T-helper 17 cell (primary cell): ENCODE measurements at places on chromosomes 11 and 22.

GRCh38 chr11:75031224-75031753 is 42.6 kb downstream of the NEU3 start:
- no peak for DNase-seq

GRCh38 chr11:129698212-129698611 is 117.4 kb upstream of the TMEM45B start:
- DNase-seq: no peak

GRCh38 chr11:9862981-9863380 is 199.1 kb downstream of the SWAP70 start:
- no peak for DNase-seq

DNA sequence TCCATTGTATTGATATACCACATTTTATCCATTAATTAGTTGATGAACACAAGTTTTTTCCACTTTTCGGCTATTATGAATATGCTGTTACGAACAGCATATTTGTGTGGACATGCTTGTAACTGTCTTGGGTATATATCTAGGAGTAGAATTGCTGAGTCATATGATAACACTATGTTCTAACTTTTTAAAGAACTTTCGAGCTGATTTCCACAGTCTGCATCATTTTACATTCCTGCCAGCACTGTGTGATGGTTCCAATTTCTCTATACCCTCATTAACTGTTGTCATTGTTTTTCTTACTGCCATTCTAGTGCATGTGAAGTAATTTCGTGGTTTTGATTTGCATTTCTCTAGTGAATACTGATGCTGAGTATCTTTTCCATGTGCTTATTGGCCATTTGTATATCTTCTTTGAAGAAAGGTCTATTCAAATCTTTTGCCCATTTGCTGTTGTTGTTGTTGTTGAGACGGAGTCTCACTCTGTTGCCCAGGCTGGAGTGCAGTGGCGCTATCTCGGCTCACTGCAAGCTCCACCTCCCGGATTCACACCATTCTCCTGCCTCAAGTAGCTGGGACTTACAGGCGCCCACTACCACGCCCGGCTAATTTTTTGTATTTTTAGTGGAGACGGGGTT is 7.4 kb upstream of the RCE1 start:
- DNase-seq: no peak

DNA sequence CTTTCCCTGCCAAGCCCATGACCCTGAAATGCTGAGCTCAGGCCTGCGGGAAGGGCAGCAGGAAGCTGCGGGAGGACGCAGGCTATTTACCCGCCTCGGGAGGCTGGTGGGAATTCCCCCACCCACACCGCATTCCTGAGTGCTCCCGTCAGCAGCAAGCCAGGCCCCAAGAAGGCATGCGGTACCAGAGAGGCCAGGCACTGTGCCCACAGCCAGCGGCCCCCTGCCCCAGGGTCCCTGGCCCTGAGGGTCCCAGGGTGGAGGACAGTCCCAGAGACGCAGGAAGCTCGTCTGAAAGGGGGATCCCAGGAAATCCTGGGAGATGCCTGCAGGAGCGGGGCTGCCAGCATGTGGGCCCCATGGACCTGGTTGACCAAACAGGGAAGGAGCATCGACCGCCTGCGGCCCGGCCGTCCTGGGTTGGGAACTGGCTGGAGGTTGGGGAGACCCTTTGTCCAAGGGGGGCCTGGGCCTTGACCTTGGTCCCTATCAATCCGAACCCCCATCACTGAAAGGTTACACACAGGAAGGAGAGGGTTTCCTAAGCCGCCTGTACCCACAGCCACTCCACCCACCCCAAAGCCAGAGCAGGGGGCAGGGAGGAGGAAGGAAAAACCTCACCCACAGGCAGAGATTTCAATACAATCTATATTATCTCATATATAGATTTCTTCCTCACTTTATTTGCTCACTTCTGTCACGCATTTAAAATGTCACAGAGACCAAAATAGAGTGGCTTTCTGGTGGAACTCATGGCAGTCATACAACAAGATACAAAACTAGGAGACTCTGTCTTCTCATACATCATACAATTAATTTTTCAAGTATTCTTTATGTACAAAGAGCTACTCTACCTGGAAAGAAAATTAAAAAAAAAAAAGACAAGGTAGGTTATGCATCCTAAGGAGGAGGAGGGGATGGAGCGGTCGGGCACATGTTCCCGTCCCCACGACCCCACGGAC is 17.1 kb downstream of the MAFF start:
- peak; percentile 57 for DNase-seq

DNA sequence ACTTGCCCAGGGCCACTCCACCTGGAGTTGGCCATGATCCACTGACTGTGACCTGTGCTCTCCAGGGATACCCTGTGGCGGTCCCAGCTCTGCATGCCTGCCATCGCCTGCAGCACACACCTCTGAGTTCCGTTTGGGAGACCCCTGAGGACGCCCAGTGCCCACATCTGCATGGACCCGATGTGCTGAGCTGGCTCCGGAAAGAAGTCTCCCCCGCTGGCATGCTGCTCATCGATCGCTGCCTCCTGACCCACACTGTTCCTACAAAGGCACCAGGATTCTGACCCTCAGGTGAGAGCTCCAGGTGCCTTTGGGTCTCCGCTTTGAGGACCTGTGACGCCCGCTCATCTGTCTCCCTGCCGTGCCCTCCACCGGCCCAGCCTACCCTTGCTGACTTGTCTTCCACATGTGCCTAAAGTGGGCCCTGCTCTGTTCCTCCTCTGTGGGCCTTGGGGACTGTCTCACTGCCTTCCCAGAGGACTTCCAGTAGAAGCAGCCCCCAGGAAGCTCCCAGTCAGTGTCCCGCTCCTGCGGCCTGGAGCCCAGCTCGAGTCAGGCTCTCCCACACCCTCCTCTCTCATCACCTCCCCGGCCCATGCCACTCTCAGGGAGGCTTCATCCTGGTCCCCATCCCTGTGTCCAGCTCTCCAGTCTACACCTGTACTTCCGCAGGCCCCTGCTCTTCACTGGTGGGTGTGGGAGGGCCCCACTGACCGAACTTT is 5.9 kb upstream of the SLC25A1 start:
- DNase-seq: no peak

- DNase-seq: peak; percentile 18
Observed at GRCh38 chr22:46149512-46150033, 753 bp upstream of the PPARA start.

GRCh38 chr11:118883368-118884071 is at the start of gene CXCR5:
TSS of gene CXCR5 (plus strand) at chr11:118883892. CDS start at chr11:118883942, 50 bp downstream.
- DNase-seq: no peak

GRCh38 chr22:38935023-38935422 is 22.4 kb upstream of the APOBEC3A start:
- no peak for DNase-seq

- DNase-seq: no peak
Observed at GRCh38 chr11:70523384-70524095, 125.2 kb downstream of the CTTN start.

DNA sequence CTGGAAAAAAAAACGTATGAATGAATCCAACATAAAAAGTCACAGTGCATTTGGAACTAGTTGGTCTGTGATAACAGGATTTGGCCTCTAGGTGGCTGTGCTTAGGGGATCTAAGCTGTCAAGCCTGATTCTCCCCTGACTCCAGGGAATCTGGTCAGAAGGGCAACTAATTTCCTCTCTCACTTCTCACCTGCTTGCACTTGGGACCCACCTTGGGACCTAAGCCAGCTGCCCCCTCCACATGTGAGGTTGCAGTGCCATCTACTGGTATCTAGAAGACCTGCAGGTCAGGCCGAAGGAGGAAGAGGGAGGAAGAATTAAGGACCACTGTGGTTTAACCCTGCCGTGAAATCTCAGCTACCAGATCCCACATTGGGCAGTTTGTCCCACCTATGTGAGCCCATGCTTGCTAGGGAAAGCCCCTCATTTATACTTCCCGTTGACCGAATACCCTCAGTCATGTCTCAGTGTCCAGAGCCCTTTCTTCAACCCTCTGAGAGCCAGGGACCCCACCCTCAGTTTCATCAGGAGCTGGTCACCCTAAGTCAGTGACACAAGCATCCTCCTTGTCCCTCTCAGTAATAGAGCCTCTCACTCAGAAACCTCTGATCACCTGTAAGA is 33.2 kb upstream of the CAVIN3 start:
- DNase-seq: peak; percentile 44

DNA sequence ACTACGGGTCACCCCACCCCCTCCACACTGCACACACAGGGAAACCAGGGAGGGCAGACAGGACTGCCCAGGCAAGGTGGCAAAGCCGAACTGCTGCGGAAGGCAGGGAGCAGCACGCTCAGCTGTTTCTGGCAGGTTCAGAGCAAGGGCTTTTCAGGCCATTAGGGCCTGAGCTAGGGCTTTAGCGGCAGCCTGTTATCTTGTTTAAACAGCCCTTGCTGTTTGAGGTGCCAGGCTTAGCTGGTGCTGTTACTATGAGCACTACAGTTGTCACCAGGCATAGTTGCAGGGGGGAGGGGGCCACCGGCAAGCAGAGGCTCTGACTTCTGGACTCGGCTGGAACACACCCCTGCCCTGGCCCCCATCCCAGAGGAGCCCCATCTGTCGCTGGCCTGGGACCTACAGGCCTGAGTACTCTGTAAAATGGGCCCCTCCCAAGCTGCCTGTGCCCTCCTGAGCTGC is 34.9 kb downstream of the RSPH14 start:
- no peak for DNase-seq

GRCh38 chr22:37016134-37016910 is 2.9 kb downstream of the TST start:
- no peak for DNase-seq

DNA sequence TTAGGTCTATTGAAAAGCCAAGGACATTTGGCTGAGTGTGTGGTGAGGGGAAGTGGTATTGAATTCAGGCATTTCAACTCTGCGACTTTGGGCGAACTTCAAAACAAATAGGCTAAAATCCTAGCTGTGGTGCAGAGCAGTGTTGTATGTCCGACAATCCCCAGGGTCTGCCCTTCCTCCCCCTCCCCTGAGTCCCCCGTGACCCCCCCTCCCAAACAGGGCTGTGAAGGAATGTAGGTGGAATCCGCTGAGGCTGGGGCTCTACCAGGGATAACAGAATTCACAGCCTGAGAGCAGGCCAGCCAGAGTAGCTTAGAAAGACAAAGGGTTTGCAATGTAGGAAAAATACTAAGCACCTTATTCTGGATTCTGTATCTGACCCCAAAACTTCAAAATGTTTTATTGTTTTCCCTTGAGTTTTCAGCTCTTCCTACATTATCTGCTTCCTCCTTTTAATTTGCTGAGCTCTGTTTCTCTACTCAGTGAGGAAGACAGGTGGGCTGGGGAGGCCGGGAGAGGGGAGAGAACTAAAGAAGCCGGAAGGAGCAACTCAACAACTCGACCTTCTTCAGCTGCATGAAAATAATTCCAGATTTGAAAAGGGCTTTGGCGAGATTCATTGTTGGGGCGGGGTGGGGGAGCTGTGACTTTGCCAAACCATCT is 315.2 kb downstream of the BLID start:
- DNase-seq: no peak

- no peak for DNase-seq
Observed at GRCh38 chr11:119380160-119380826, 1.2 kb downstream of the USP2 start.

GRCh38 chr11:133945087-133945974 is 11.4 kb downstream of the IGSF9B start:
- DNase-seq: peak; percentile 73

DNA sequence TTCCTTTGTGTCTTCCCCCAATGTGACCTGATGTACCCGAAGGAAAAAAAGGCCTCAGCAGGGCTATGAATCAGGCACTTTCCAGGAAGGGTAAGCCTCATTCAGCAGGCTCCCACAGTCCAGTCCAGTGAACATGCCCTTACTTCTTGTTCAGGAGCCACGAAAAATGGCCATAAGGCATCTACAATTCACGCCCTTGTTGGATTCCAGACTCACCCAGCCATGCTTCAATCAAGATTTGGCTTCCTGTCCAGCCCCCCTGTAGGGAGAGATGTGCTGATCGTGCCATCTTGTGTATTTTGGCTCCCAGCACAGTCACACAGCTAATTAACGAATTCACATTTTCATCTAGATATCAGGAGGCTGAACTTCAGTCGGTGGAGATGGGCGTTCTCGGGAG is 9.9 kb upstream of the KCNJ5 start:
- DNase-seq: no peak

DNA sequence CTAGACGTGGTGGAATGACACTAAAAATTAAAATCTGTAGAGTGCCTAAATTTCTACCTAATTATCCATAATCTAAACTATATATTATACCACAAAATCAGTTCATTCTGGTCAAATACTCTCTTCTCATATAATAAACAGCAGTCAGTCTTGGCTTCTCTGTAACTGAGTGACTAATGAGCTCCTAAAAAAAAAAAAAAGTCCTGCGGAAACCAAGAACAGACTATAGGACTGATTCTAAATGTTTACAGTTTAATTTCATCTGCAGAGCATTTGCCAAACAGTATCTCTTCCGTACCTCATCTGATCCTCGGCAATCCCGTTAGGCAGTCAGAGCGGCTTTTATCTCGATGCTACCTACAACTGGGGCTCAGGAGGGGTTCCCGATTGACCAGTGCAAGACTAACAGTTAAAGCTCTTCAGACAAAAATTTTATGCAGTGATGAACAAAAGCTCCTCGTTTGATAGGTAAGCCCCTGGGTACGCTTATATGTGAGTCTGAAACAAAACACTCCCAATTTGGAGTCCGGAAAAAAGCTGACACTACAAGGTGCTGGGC is 686 bp downstream of the KIF18A start:
- no peak for DNase-seq

GRCh38 chr11:67667490-67668191 is 6.8 kb downstream of the ALDH3B2 start:
- DNase-seq: no peak

GRCh38 chr11:2800655-2801531 is 84.7 kb downstream of the CDKN1C start:
- no peak for DNase-seq

GRCh38 chr11:20020716-20021115 is 139.6 kb downstream of the DBX1 start:
- no peak for DNase-seq

DNA sequence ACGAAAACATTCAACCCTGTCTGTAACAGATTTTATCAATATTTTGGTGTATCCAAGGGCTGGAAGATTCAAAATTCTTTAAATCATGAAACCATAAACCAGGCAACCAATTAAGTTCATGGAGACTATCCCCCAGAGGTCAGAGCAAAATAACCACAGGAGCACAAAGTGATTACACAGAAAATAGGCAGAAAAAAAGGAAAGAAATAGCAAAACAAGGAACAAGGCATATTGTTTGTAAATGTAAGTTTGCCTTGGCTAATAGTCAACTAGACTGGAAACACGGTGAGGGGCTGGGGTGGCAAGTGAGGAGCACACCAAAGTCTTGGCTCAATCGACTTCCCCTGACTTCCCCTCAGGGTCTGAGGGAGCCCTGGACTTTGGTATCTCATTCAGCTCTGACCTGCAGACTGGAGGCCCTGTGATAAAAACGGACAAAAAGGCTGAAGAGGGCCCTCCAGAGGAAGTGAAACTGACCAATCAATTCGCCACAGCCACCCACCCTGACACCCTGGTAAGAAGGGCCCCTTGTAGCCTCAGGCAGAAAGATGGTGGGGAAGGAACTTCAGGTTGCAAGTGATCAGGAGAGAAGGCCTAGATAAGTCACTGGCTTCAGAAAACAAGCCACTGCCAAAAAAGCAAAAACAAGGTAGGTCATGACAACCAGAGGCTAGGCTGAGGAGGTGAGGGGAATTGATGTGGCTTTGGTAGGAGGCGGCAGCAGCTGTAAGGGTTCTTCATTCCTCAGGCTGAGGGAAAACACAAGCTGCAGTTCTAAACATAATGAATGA is 1.8 kb downstream of the SIK3 start:
- DNase-seq: no peak
